HT1080 (cell line): ENCODE measurements at places on chromosomes 3 and 15. TPM values are rescaled to one million over a fixed set of nuclear protein-coding genes. Genes with fewer than 3 reads are reported as not detected.
A peak's percentile ranks its signal among the peaks of the same experiment; 100 is the strongest.

ALAS1 gene
- 57.6 and 71.5 TPM in 2 replicates for total RNA-seq

PLA2G4D gene
- not detected in 2 replicates for total RNA-seq

NANOGP8 gene
- total RNA-seq, result not detected in 2 replicates

CHRFAM7A gene
- 3.9 and 5.1 TPM in 2 replicates for total RNA-seq

RFTN1 gene
- total RNA-seq, result 38.4 and 43.8 TPM in 2 replicates

TGM4 gene
- 0.03 TPM in 1 of 2 replicates, not detected in the other for total RNA-seq

HHLA2 gene
- not detected in 2 replicates for total RNA-seq

FAM3D gene
- not detected in 2 replicates for total RNA-seq

GOLGA6B gene
- 0.18 TPM in 1 of 2 replicates, not detected in the other for total RNA-seq

ZNF197 gene
- total RNA-seq, result 6.7 and 7.6 TPM in 2 replicates

GRCh38 chr3:37029111-37029510, 35.8 kb downstream of the MLH1 start:
- DNase-seq, result no peak

DNA sequence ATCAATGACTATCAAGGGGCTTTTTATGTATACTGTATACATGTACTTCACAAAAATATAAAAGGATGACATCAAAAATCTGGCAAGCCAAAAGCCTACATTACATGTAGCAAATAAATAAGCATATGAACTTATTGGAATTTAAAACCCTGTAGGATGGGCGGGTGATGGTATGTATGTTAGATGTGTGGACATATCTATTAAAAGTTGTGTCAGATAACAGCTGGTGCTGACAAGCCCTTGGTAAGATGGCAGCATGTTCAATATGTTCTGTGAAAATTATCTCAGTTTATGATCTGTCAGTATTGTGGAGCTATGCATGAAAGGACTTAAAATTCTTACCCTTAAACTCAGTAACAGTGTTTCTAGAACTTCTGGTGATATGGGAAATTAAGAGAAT, 20.1 kb downstream of the CTNNB1 start:
- no peak for DNase-seq

GRCh38 chr15:68543165-68544008, 35.4 kb upstream of the CORO2B start:
- DNase-seq, result peak; percentile 79

GRCh38 chr3:38098376-38098723, 38.6 kb downstream of the ACAA1 start:
- DNase-seq, result no peak

DNA sequence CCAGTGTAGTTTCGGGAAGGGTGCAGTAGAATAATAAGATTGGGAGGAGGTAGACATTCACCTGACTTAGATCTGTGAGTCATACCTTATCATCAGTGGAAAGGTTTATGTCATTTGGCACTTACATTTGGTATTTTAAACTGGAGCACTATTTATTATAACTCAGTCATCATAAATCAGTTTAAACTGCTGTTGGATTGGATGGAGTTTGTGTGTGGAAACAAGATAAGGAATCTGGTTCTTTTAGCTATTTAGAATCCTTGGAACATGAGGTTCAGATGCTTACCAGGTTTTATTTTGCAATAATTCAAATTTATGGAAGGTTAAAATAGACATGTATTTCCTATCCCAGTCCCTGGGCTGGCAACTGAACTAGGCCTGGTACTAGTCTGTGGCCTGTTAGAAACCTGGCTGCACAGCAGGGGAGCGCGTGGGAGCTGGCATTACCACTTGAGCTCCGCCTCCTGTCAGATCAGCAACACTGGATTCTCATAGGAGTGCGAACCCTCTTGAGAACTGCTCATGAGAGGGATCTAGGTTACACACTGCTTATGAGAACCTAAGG, 34.5 kb downstream of the ZFAND6 start:
- DNase-seq, result no peak

DNA sequence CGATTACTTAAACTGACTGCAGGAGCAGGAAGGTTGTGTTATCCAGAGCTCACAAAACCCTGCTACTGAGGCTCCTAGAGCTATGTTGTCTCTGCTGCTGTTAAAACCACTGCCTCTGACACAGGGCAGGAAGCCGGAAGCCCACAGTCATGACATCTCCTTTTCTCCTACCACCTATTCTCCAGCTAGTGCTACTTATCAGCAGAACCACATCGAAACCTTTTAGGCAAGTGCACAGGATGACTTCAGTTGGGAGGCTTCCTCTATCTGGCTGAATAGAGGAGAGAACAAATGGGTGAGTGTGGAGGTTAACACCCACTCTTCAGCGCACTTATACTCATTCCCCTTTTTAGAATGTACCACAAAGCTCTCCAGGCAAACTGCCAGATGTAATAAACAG, 638.0 kb downstream of the OTOL1 start:
- peak; percentile 19 for DNase-seq

- DNase-seq, result no peak
These were observed 31.1 kb downstream of the SCN5A start for GRCh38 chr3:38618343-38618742.

GRCh38 chr15:100038736-100039135, 303.0 kb downstream of the ADAMTS17 start:
- DNase-seq, result no peak

GRCh38 chr3:100533176-100533575, 40.8 kb downstream of the TMEM45A start:
- no peak for DNase-seq

DNA sequence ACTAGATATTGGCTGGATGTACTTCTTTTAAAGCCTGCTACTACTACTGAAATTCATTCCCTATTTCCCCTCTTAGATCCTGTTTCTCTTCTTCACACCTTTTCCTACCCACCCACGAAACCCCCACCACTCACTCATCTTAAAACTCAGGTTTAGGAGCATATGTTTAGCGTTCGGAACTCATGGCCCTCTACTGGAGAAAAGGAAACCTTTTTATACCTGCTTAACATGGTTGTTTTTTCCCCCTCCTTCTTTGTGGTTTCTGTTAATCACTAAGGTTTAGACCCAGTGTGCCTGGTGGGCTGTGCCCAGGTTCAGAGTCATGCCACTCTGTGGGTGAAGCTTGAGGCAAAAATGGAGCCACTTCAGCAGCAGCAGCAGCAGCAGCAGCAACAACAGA, 2.6 kb downstream of the ARID3B start:
- DNase-seq, result no peak

DNA sequence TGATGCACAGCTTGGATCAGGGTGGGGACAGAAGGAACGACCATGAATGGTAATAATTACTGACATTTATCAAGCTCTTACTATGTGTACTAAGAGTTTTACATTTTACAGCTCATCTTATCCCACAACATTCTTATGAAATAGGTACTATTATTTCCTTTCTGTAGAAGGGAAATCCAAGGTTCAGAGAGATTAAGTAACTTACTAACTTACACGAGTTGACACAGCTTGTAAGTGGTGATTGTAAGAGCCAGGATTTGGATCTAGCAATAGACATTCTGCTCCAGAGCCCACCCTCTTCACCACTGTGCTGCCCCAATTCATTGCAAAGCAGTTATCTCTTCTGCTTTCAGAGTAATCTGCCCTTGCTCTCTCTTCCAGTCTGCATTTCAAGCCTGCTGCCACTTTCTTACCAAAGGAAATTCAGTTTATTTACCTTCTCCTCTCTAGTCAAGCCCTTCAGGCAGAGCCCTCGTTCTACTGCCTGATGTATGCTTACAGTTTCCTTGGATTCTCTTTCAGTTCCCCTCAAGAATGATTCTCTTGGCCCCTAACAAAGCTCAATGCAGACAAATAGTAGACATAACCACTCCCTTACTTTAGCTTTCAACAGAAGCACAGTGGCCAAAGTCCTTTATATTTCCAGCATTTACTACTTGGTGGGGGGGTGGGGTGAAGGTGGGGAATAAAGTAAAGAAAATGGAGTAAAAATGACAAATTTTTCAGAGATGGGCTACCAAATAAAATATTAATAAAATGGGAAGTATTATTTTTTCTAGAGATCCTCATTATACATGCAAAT, 65.8 kb downstream of the ATP8B4 start:
- DNase-seq, result no peak

GRCh38 chr3:71358243-71358642, 225.3 kb downstream of the FOXP1 start:
- no peak for DNase-seq

- DNase-seq, result no peak
These were observed 8.4 kb upstream of the CD47 start for GRCh38 chr3:108099244-108099643.

DNA sequence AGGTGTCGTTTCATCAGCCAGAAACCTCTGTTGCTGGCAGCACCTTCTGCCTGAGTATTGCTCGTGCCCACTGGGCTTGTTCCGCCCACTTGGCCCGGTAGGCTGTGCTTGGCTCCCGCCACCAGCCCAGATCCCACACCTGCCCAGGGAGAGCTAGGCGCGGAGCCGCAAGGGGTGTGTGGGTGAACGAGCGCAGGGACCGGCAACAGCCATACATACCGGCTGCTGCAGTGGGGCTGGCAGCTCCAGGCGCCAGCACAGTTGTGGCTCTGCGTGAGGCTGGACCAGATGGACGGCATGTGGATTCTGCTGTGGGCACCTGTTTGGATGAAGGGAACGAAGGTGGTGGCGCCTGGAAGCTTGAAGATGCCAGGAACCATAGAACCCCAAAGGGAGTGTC, 331.5 kb upstream of the MCTP2 start:
- no peak for DNase-seq
